T-helper 2 cell (primary cell): ENCODE measurements at places on chromosomes 6 and 20.

DNA sequence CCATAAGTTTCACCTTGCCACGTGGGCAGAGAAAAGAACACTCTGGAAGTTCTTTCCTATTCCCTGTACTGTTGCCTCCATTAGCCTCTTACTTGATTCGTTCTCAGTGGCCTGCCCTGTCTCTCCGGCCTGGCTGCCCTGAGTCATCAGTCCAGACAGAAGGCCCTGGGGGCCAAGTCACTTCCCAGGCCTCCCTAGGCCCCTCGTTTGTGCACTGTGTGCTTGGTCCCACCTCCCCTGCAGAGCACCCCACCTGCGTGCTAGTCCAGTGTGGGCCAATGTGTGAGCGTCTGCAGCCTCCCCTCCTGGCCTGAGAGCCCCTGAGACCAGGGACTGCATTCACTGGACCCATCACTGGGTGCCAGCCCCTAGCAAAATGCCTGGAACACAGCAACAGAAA lies 191.2 kb upstream of the RREB1 start:
- DNase-seq, result no peak

- no peak for DNase-seq
Measured at GRCh38 chr20:43853174-43853803, 61.4 kb upstream of the TOX2 start.

- no peak for DNase-seq
Measured at GRCh38 chr6:140571145-140571544, 1196.7 kb upstream of the CITED2 start.

GRCh38 chr6:21005816-21006570 lies 471.7 kb downstream of the CDKAL1 start:
- no peak for DNase-seq

DNA sequence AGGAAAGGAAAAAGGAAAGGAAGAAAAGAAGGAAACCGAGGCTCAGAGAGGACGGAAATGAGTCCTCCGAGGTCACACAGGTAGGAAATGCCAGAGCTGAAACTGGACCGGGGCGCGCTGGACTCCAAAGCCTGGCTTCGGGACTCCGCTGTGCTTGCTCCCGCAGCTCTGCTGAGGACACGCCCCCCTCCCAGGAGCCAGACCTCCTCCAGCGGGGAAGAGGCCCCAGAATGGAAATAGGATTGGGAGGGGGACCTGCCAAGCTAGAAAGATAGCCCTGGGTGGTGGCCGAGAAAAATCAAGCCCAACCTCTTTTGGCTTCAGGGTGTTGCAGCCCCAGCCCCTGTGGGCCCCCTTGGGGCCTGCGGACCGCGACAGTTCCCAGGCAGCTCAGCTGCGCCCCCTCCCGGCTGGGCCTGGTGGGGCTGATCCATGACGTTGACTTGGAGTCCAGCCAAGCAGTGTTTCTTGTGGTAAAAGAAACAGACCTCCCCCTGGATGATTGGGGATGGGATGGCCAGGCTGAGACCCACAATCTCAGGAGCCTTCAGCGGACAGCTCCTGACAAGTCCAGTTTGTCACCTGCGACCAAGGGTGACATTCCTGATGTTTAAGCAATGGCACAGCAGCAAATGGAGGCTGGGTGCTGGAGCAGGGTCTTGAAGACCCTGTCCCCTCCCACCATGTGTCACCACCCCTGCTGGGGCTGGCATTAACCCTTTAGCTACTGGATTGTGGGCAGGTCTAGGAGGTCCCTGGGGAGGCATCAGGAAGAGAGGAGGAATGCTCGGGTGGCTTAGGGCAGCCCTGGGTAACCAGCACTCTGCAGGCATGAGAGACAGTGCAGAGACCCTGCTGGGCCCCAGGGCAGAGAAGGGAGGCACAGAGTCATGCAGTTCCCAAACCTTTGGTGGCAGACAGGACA lies 55.4 kb downstream of the RIPOR3 start:
- peak; percentile 22 for DNase-seq

DNA sequence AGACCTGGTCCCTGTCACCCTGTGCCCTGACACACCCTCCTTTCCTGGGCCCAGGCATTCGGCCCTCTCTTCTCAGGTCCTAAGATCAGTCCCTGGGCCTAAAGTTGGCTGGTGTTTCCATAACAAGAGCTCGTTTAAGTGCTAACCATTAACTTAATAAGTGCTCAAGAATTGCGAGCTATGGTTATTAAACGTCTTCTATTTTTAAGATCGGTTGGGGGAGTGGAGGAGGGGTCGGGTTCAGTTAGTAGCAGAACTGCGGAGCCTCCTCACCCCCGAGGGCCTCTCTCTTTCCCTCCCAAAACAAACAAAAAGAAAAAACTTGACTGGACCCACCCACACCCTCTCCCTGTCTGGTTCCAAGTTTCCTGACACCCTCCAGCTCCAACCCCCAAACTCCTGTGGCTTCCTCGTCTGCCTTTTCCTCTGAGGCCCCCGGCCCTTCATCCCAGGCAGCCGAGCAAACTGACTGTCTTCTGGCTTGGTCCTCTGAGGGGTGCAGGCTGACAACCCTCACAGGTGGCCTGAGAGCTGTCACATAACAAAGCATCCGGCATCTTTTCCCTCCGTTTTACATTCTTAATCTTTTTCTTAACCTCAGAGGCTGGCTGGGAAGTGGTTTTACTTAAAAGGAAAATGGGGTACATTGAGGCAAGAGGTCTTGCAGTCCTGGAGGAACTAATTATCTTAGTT lies 2.0 kb downstream of the STK35 start:
- no peak for DNase-seq

- no peak for DNase-seq
Measured at GRCh38 chr20:16744178-16744807, 3.9 kb upstream of the OTOR start.

DNA sequence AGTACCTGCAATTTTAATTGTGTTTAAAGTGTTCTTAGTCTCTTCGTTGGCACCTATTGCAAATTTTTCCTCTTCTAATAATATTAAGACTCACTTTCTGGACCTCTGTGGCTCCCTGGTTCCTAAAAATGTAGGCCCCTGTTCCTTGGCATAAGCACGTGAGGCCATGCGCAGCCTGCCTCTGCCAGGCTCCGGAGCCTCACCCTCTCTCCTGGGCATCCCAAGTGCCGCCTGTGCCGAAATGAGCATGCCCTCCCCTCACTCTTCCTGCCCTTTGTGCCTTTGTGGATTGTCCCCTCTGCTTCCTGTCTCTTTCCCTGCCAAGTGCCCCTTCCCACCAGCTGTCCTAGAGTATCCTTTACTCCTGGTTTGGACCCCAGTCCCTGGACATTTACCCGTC lies 246.1 kb downstream of the TMEM242 start:
- no peak for DNase-seq

GRCh38 chr6:97097068-97098047 lies 172.8 kb downstream of the KLHL32 start:
- no peak for DNase-seq

DNA sequence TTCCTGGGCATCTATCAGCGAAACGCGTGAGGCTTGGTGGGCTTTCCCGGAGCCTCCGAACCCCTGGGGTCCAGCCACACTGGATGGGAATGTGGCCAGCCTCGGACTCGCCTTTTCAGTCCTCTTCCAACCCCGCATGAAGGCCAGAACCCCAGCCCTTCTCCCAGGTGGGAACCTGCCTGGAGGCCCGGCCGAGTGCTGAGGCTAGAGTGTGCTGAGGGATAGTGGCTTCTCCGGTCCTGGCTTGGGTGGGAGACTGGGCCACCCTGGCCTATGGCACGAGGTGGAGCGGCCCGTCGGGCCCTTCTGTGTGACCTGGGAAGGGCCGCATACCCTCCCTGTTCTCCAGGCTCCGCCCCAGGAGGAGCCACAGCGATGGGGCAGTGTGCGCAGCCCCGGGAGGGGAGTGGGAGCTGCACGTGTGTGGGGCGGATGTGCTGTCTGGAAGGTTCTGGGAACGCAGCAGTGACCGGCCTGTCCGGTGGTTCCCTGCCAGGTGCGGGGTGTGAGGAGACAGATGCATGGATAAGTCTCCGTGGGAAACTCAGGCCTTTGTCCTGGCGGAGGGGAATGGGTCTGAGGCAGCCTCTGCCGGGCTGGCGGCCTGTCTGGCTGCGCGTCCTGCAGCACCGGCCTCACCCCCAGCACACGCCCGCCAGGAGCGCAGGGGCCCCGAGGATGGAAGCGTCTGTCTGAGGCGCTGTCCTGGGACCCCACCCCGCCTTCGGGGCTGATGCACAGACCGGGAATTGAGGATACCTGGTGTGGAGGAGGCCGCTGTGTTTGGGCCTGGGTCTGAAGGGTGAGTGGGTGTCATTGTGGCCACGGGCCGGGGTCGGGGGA lies 1.1 kb upstream of the BHLHE23 start:
- no peak for DNase-seq

GRCh38 chr20:50346374-50347283 lies 156.0 kb downstream of the CEBPB start:
- no peak for DNase-seq

DNA sequence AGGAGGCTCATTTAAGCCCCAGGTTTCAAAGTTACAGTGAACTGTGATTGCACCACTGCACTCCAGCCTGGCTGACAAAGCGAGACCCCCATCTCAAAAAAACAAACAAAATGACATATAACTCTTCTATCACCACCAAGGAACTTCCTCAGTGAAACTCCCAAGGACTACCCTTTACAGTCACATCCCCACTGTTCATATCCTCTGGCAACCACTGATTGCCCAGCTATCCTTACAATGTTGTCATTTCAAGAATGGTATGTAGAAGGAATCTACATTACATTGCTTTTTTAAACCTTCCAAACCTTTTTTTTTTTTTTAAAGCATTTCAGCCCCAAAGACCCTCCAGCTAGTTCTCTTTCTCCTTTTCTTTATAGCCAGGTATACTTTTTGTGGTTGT lies 123.1 kb upstream of the CARMIL1 start:
- no peak for DNase-seq

DNA sequence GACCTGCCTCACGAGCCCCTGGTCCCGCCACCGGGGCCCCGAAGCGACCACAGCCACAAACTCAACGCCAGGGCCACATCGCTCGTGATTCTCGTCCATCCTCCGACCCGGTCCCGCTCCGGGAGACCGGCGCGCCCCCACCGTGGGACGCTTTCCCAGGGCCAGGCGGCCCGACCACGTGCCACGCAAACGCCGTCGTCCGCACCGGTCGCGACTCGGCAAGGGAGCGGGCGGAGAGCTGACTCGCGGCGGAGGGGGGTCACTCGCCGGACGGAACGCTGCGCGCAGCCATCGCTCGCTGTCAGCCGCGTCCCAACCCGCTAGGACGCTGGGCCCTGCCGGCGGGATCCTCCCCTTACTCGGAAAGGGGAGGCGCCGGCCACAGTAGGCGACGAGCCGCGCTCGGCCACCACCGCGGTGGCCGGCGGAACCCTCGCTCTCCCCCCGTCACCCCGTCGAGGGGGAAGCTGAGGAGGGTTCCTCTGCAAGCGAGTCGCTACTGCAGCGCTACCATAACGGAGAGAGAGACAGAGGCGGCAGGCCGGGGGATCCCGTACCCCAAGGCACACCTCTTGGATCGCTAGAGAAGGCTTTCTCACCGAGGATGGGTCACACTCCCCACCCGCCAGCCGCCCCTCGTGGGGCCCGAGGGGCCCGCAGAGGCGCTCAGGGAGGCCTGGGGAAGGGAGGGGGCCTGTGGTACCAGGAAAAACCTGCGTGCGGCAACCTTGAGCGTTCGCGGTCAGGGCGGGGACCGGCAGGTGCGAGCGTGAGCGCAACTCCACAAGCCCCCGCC lies 511.8 kb upstream of the ZNF337 start:
- peak; percentile 10 for DNase-seq

DNA sequence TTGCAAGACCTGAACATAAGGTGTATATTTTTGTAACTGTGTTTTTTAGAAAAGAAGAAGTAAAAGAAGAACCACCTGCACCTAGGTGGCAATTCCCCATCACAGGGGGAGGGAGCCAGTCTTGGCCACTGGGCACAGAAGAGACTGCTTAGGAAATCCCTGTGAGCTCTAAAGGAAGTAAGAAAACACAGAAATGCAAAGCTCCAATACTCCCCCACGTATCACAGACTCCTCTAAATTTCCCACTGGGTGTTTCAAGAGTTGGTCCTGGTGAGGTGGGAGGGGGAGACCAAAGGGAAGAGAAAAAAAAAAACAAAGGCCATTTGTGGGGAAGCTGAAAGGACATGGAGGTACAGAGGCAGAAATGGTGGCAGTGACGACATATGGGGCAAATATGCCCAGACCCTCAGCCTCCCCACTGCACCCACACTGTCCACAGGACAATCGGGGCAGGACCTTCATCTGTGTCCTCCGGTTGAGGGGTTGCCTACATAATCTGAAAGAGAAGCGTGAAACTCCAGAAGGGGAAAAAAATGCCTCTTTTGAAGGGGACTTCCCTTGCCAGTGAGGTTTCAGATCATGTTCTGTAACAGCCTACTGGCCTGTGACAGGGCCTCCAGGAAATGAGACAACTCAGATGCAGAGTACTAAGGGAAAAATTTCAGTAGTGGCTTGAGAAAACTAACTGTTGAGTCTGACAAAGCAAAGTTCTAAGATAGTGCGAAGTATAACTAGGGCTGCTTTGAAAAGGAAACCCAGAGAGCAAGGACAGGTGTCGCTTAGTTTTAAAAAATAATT lies 226.2 kb upstream of the MARCKS start:
- DNase-seq, result no peak

- DNase-seq, result peak; percentile 21
Measured at GRCh38 chr6:142900227-142900971, 44.6 kb downstream of the HIVEP2 start.

DNA sequence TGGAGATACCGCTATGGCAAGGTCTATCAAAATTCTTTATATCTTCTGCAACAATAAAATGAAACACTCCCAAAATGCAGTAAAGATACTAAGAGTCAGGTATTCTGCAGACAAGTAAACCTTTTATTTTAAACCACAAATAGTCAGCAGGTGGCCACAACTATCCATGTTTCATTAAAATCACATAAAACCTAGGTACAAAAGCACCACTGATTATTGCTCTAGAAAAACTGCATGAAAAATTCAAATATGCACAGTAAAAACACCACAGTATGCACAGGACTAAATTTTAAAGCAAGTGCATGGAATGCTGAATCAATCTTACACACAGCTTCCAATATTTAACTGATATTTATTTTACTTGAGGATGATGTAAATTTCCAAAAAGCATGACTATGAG lies 33.3 kb downstream of the HMGN3 start:
- DNase-seq, result no peak

GRCh38 chr6:106094964-106095335 lies 8.8 kb downstream of the PRDM1 start:
- no peak for DNase-seq
